ENCODE measurements at places on chromosomes 6 and 20. TPM values are rescaled to one million over a fixed set of nuclear protein-coding genes. Genes with fewer than 3 reads are reported as not detected.

DNA sequence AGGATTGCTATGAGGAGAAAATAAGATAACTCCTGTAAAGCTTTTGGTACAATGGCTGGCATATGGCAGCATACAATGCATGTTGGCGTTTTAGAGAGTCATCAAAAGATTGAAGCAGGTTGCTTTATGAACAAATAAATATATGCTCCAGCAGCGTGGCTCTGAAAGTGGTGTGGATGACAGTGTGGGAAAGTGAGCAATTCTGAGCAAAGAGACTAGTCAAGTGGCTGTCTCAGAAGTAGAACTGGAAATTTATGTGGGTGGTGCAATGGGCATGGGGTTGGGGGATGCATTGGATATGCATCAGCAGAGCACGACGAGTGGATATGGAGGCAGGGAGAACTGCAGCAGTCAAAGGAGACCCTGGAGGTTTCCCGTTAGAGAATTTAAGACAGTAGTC is 66.2 kb upstream of the PHACTR2 start:
- DNase-seq = no peak

Gene GCNT2
- total RNA-seq = 2.2 TPM

DNA sequence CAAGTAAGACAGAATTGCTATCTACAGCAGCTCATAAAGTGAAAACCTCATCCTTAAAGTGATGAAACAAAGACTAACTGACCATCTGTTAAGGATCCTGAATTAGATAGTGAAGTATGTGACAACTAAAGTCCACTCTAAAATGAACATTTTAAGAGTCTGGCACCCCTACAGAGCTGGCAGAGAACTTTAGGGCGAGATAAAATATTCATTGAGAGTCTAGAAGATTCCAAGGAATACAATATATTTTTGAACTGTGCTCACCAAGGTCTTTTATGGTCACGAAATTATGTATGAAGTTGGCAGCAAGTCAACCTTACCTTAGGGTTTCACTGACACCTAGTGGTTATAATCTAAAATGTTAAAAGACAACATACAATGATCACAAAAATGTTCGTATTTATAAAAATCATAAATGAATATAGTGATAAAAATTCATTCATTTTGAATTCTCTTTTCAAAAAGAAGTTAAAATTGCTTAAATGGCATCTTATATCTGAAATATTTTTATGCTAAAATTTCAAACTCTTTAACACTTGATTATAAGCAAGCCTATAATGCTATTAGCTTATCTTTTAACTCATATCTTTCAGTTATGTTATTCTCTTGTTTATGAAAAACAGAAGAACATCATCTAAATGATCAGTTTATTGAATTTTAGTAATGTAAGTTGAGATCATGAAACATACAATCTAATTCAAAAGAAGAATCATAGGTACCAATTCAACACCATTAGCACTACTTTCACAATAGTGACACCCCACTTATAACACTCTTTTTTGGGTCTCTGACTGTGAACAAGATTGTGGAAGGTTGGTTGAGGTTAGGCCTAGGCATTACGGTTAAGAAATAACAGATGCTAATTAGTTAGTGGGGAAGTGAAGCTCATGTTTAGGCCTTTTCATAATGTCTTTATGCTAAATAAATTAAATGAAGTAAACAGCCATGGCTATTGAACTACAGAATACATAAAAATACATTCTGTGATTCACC is 27.5 kb downstream of the RSPH3 start:
- no peak for DNase-seq

DNA sequence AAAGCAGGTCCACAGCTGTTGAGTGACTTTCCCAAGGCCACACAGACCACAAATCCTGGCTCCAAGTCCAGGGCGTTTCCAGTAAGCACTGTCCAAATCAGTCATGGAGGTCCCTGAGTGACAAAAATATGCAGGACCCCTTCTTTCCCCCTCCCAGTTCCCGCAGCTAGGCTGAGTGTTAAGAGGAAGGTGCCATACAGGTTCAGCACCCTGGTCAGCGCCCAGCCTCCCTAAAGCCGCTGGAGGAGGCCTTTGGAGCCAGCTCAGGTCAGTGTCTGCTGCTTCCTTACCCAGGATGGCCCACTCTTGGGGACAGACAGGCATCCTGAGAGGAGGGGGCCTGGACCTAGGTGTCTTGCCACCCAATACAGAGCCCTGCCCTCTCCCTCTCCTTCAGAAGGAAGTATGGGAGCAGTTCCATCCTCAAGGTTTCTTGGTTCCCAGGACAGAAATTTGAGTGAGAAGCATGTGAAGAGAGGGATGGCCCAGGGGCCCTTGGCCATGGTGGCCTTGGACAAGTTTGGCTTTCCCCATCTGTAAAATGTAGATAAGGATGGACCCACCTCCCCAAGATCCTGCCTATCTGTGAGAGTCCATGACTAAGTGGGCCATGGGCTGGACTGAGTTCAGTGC is 13.2 kb downstream of the TMEM74B start:
- DNase-seq = no peak

DNA sequence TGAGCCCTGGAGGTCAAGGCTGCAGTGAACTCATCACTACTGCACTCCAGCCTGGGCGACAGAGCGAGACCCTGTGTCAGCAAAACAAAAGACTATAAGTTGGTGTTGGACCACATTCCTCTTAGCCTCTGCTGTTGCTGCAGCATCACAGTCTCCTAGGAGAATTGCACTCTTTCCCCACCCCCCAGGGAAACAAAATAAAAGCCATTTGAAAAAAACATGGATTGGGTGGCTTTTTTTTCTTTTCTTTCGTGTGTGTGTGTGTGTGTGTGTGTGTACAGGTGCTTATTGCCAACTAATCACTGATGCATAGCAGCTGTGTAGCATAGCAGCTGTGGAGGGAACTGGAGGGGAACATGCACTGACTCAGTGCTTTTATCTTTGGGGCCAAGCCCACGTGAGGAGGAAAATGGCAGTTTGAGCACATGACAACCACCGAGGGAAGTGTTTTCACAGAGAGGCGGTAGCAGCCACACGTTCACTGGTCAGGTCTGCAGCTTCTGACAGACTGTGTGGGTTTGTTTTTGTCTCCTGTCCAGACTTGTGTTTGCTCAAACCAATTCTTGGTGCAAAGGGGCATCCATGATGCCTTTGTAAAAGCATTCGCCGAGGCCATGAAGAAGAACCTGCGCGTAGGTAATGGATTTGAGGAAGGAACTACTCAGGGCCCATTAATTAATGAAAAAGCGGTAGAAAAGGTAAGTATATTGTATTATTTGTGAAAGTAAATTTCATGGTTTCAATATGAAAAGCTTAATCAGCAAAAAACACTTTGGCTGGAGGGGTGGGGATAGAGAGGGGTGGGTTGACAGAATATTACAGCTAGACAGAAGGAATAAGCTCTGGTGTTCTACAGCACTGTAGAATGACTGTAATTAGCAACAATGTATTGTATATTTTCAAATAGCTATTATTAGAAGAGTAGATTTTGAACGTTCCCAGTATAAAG is 27.7 kb downstream of the ALDH5A1 start:
- no peak for DNase-seq
